CD4-positive, alpha-beta T cell treated with Interferon alpha-2 for 1 hour (primary cell): ENCODE measurements at places on chromosomes 4 and X.
A peak's percentile ranks its signal among the peaks of the same experiment; 100 is the strongest.

DNA sequence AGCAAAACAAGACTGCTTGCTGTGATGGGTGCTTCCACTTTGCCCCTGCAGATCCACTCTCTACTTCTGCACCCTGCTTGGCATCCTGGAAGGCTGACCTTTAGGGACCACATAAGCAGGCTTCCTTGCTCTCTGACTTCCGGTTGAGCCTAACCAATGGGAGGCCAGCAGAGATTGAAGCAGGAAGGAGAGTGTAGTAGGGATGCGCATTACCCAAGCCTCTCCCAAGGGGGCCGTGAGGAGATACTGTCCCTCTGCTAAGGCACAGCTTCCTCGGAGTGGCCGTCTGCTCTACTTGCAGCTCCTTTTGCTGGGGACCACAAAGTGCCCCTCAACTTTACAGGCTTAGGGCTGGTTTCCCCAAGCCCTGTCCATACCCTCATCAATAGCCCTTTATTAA lies 624.3 kb upstream of the TENM3 start:
- no peak for DNase-seq

DNA sequence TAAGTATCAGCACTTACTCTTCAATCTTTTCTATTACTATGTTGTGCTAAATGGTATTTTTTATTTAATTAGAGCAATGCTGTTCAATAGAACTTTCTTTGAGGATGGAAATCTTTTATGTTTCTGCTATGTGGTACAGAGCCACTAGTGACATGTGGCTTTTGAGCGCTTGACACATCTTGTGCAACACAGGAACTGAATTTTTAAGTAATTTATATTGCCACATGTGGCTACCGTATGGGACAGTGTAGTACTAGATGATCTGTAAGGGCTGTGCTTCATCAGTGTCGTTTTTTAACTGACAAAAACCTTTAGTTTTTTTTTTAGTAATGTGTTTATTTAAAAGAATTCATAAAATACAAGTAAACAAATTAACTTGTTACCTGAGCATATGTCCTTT lies 22.4 kb downstream of the HPRT1 start:
- no peak for DNase-seq

DNA sequence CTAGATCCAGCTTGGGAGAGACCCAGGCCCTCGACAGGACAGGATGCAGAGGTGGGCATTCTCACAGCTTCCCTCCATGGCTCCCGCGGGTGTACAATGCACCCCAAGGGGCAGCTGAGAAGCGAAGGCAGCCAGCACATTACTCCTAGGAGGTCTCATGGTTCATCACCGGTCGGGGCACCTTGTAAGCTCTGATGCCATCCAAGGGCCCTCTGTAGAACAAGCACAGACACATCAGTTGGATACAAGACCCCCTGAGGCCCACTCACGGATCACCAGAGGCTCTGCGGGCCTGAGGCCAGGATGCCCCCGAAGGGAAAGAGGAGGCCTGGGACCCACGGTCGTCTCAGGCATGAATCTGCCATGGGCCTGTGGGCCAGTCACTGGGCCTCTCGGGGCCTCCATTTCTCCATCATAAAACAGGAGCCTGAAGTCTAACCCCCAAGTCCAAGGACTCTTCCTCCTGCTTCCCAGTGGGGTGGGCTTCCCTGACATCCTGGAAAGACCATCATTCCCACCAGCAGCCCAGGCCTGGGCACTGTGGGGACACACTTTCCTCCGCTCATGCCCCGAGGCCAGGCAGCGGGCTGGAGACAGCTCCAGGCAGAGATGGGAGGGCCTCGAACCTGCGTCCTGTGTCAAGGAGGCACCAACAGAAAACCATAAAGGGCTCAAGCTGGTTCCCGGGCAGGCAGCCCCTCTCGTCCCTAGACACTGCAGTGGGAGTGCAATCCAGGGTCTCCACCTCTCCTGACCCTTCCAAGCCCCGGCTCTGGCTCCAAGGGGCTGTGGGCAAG lies 20.1 kb downstream of the HMX1 start:
- no peak for DNase-seq

- no peak for DNase-seq
Observed at GRCh38 chrX:148928811-148929210, 428.4 kb downstream of the AFF2 start.

GRCh38 chr4:7698584-7698983 lies 241.1 kb downstream of the AFAP1 start:
- DNase-seq: no peak

DNA sequence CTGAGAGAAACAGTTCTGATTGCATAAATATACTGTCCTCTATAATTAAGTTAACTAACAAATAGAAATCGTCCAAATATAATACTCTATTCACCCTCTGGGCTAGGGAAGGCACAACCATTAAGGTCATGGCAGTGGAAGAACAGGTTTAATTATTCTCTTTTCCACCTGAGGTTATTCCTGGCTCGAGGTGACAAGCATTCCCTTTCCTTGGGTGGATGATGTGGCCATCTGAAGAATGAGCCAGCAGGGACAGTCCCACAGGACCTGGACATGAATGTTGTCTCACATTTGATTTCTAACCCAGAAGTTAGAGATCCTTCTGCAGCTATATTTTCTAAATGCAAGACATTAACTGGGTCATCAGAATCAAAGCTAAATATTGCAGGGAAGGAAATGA lies 5.5 kb downstream of the IBSP start:
- DNase-seq: no peak

GRCh38 chr4:20046931-20047677 lies 204.6 kb upstream of the SLIT2 start:
- no peak for DNase-seq

- no peak for DNase-seq
Observed at GRCh38 chr4:147528054-147528453, 47.2 kb downstream of the EDNRA start.

GRCh38 chrX:117752745-117753144 lies 363.9 kb downstream of the KLHL13 start:
- no peak for DNase-seq

GRCh38 chr4:99506781-99507180 lies 4.0 kb upstream of the C4orf17 start:
- no peak for DNase-seq

DNA sequence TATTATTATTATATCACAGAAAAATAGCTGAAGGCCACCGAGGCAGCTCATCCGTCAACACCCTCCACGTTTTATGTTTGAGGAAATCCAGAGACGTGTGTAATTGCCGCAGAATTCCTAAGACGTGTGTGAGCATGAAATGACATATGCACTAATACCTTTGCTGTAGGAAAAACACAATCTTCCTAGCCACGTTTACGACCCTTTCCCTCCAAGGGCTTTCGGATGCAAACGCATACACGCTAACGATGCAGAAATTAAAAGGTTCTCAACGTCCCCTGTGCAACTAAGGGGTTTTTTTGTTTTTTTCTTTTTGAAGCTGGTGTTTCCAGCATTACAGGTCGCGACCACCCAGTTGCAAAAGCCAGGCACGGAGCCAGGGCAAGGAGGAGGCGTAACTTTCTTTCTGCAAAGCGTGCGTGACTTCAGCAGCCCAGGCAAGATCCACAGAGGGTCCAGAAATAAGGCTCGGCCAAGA lies 33.8 kb downstream of the CRLF2 start:
- no peak for DNase-seq

DNA sequence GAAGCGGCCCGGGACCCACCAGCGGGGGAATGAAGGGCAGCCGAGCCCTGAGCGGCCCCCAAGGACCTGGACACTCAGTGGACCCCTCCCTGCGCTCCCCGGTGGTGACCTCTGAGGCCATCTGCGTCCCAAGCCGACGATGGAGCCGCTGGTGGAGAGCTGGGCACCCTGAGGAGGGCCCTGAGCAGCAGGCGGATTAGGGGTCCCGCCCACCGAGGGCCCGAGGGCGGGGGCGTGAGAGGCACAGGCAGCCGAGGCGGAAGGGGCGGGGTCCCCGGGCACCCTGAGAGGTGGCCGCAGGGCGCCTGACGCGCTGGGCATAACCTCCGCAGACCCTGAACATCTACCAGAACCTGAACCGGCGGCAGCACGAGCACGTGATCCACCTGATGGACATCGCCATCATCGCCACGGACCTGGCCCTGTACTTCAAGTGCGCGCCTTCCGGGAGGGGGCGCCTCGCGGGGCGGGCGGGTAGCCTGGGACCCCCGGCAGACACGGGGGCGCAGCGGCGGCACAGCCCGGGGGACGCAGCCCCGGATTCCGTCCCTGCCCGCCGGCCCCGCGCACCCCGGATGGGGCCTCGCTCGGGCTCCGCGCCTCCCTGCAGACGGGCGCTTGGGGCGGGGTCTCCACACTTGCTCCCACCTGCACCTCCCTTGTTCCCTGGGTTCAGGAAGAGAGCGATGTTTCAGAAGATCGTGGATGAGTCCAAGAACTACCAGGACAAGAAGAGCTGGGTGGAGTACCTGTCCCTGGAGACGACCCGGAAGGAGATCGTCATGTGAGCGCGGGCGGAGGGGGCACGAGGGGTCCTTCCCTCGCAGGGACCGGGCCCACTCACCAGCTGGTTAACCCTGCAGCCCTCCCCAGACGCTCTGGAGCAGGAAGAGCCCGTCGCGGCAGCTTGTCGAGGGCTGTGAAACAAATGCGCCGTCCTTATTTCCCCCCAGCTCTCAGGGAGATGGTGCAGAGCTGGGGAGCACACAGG lies 10.3 kb downstream of the ATP5ME start:
- peak; percentile 80 for DNase-seq

GRCh38 chr4:122052677-122053076 lies 99.5 kb upstream of the BLTP1 start:
- DNase-seq: no peak

DNA sequence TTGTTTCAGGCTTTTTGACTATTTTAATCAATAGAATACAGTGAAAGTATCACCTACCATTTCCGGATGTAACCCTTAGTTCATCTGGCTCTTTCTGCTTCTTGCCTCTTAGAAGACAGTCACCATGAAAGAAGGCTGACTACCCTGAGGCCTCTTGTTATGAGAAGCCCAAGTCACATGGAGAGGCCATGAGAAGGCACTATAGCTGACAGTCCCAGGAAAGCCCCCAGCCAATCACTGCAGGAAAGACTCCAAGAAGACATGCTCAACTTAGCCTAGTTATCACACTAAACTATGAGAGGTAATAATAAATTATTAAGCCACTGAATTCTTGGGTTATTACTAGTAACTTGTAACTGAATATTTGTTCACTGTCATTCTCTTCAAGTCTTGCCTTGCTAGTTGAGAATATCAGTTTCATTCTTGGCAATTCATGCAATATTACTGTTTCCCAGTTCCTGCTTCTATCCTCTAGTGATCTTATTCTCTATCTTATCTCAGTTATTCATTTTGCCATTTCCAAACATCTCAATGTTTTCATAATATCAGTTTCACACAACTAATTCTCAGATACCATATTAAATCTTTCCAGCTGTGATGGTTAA lies 57.1 kb upstream of the GUCY1A1 start:
- no peak for DNase-seq

DNA sequence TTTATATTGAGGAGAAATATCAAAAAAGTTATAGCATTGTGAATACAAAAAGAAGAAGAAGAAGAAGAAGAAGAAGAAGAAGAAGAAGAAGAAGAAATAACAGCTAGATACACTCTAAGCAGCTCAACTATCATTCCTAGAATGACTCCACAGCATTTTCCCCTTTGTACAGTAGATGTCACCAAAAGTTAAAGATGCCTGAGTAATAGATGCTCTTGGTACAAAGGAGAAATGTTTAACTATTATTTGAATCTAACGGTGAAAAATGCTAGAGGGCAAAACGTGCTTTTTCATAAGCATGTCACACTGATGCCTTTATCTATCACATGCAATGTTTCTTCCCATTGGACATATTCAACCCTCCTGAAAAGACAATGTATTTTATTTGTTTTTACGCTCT lies 178.4 kb upstream of the GPRIN3 start:
- DNase-seq: no peak

DNA sequence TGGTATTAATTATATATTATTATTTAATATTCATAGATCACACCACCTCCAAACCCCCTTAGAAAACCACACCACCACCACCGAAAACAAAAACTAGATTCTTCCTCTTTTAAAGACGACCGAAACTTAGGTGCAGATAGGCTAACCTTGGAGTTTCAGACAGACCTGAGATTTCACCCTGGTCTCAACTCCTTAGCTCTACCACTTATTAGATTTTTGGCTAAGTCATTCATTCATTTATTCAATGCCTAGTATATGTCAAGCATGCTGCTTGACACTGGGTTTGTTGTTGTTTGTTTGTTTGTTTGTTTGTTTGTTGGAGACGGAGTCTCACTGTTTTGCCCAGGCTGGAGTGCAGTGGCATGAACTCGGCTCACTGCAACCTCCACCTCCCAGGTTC lies 9.5 kb upstream of the BMP2K start:
- DNase-seq: no peak

GRCh38 chrX:18654875-18655836 lies 16.8 kb downstream of the RS1 start:
- DNase-seq: no peak

DNA sequence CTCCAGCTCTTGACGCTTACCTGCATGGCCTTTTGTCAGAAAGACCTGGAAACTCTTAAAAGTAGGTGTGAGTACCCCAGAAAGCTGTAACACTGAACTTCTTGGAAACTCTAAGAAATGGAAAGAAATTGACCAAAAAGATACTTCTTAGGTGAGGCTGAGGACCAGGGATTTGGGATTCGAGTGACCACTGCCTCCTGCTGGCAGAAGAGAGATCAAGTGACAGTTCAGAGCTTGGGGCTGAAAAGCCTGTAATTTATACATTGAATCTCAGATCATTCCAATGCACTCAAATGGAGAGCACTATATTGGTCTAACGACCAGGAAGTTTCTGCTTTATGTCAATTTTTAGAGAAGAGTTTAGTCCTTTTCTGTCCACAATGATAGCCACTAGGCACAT lies 204.6 kb downstream of the PDGFRA start:
- no peak for DNase-seq

- no peak for DNase-seq
Observed at GRCh38 chr4:123977641-123978081, 581.1 kb downstream of the SPRY1 start.

DNA sequence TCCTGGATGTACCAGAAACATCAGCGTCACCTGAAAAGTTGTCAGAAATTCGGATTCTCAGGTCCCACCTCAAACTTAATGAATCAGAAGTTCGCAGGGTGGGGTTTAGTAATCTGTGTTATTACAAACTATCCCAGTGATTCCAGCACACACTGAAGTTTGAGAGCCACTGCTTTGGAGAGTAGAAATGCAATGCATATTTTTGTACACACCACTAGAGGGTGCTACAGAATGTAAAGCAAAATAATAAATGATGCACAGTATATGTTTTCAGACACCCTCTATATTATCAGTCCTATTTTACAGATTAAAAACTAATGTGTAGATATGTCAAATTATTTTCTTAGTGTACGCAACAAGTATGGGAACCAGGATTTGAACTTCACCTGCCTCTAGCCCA lies 2.4 kb upstream of the MORF4L2 start:
- no peak for DNase-seq
